Activated T-helper 1 cell treated with anti-CD3 and anti-CD28 coated beads, Interleukin-12 subunit alpha, Interleukin-12 subunit beta, Interleukin-2, Interleukin-4 antibody, amounts not matched to agents 30 ng/mL and 10 ng/mL and 1 ng/mL, durations not matched to agents 14 hours and 24 hours and 36 hours (primary cell): ENCODE measurements at places on chromosomes 3 and 15.

GRCh38 chr3:151330899-151331298 lies 1.6 kb upstream of the P2RY13 start:
- no peak for DNase-seq
- no peaks in the 10 kb centered on the region for H3K36me3 ChIP-seq
- no peak overlapping the region for H3K4me3 ChIP-seq
- H3K4me1 ChIP-seq, result peaks cover 8% of the 10 kb centered on the region
- H3K27ac ChIP-seq, result no peak overlapping the region
- H3K27me3 ChIP-seq, result peaks cover 14% of the 10 kb centered on the region

GRCh38 chr3:61805510-61806080 lies 244.2 kb downstream of the PTPRG start:
- no peak overlapping the region for H3K27ac ChIP-seq
- H3K27me3 ChIP-seq, result peaks cover 2% of the 10 kb centered on the region
- H3K4me3 ChIP-seq, result no peak overlapping the region
- no peaks in the 10 kb centered on the region for H3K36me3 ChIP-seq
- H3K4me1 ChIP-seq, result no peaks in the 10 kb centered on the region

GRCh38 chr3:165784337-165784736 lies 52.9 kb downstream of the BCHE start:
- no peak overlapping the region for H3K27ac ChIP-seq
- no peaks in the 10 kb centered on the region for H3K4me1 ChIP-seq
- no peaks in the 10 kb centered on the region for H3K36me3 ChIP-seq
- DNase-seq, result no peak
- H3K4me3 ChIP-seq, result no peak overlapping the region

GRCh38 chr3:183980403-183980802 lies 37.3 kb downstream of the ABCC5 start:
- no peak overlapping the region for H3K27ac ChIP-seq
- no peaks in the 10 kb centered on the region for H3K27me3 ChIP-seq
- DNase-seq, result no peak
- H3K36me3 ChIP-seq, result peaks cover 13% of the 10 kb centered on the region
- no peaks in the 10 kb centered on the region for H3K4me1 ChIP-seq

- H3K36me3 ChIP-seq, result peaks cover 22% of the 10 kb centered on the region
- no peak overlapping the region for H3K27ac ChIP-seq
- DNase-seq, result no peak
- no peak overlapping the region for H3K4me3 ChIP-seq
- no peaks in the 10 kb centered on the region for H3K27me3 ChIP-seq
- H3K4me1 ChIP-seq, result peaks cover 43% of the 10 kb centered on the region
Measured at GRCh38 chr3:146505516-146505915, 36.2 kb upstream of the PLSCR2 start.

GRCh38 chr3:194270627-194271459 lies 80.3 kb downstream of the CPN2 start:
- no peak overlapping the region for H3K27ac ChIP-seq
- H3K27me3 ChIP-seq, result peaks cover 15% of the 10 kb centered on the region
- H3K4me1 ChIP-seq, result peaks cover 14% of the 10 kb centered on the region
- DNase-seq, result no peak

GRCh38 chr3:103693831-103694230 lies 1259.0 kb downstream of the ZPLD1 start:
- H3K36me3 ChIP-seq, result no peaks in the 10 kb centered on the region
- no peaks in the 10 kb centered on the region for H3K4me1 ChIP-seq
- H3K27me3 ChIP-seq, result no peaks in the 10 kb centered on the region
- H3K4me3 ChIP-seq, result no peak overlapping the region
- no peak for DNase-seq
- H3K27ac ChIP-seq, result no peak overlapping the region

GRCh38 chr15:68431792-68432401 lies at the start of gene ITGA11:
Gene ITGA11, minus strand, starts transcription at chr15:68432163. Its CDS starts 97 bp downstream, at chr15:68432066.
- peaks cover 53% of the 10 kb centered on the region for H3K27me3 ChIP-seq
- DNase-seq, result no peak
- no peaks in the 10 kb centered on the region for H3K4me1 ChIP-seq
- no peak within 1 kb of the TSS for H3K27ac ChIP-seq
- no peak within 1 kb of the TSS for H3K4me3 ChIP-seq
- H3K36me3 ChIP-seq, result no peaks in the 10 kb centered on the region

- no peak overlapping the region for H3K27ac ChIP-seq
- no peaks in the 10 kb centered on the region for H3K36me3 ChIP-seq
- no peaks in the 10 kb centered on the region for H3K4me1 ChIP-seq
- DNase-seq, result no peak
- peaks cover 2% of the 10 kb centered on the region for H3K27me3 ChIP-seq
- no peak overlapping the region for H3K4me3 ChIP-seq
Measured at GRCh38 chr3:29721789-29722188, 440.9 kb downstream of the RBMS3 start.

DNA sequence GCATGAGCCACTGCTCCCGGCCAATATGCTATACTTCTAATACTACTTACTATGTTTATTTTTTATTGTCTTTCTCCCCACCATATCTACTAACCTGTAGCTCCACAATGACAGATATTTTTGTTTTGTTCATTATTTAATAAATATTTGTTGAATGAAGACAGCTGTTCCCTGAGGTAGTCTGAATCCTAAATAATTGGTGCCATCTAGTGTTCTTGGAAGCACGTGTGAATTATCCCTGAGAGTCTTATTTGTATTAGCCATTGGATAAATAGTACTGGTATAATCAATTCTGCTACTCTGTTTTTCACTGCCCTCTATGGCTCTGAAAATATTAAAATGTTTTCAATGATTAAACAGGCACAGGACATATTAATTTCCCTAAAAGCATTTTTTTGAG lies 5.6 kb upstream of the APPL1 start:
- H3K27me3 ChIP-seq, result peaks cover 16% of the 10 kb centered on the region
- no peak overlapping the region for H3K27ac ChIP-seq
- peaks cover 14% of the 10 kb centered on the region for H3K4me1 ChIP-seq
- no peak overlapping the region for H3K4me3 ChIP-seq
- H3K36me3 ChIP-seq, result no peaks in the 10 kb centered on the region

DNA sequence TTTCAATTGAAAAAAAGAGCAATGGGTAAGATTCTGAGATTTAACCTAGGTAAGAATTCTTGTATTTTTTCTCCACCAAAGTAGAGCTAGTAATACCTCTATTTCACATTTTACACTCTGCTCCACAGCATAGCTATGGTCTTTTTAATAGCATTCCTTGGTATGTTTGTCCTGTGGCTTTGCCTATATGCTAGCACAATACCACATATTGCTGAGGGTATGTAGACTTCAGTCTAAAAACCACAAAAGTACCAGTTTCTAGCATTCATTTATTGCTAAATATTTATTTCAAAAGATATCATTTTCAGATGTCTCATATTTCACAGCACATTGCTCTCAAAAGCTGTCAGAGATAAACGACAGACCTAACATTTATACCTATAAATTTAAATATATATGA lies 18.2 kb upstream of the EOGT start:
- peaks cover 47% of the 10 kb centered on the region for H3K36me3 ChIP-seq
- no peak overlapping the region for H3K4me3 ChIP-seq
- H3K27me3 ChIP-seq, result no peaks in the 10 kb centered on the region
- no peak for DNase-seq

- peaks cover 2% of the 10 kb centered on the region for H3K27me3 ChIP-seq
- H3K27ac ChIP-seq, result peak overlapping the region; percentile 83
- peaks cover 37% of the 10 kb centered on the region for H3K36me3 ChIP-seq
Measured at GRCh38 chr3:45596290-45596791, 1.8 kb downstream of the LIMD1 start.

DNA sequence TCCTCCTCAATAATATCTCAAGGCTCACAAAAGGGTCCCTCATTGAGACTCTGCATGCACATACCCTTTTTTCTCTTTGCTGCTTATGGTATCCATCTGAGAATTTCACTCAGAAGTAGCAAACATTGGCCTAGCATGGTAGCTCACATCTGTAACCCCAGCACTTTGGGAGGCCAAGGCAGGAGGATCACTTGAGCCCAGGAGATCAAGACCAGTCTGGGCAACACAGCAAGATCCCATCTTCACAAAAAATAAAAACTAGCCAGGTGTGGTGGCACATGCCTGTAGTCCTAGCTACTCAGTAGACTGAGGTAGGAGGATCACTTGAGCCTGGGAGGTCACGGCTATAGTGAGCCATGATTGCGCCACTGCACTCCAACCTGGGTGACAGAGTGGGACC lies 11.7 kb downstream of the LRIG1 start:
- DNase-seq, result no peak
- H3K27ac ChIP-seq, result peak overlapping the region; percentile 90
- peak overlapping the region; percentile 77 for H3K4me3 ChIP-seq
- H3K4me1 ChIP-seq, result peaks cover 94% of the 10 kb centered on the region
- H3K27me3 ChIP-seq, result no peaks in the 10 kb centered on the region
- H3K36me3 ChIP-seq, result peaks cover 39% of the 10 kb centered on the region

- no peaks in the 10 kb centered on the region for H3K36me3 ChIP-seq
- H3K27ac ChIP-seq, result no peak overlapping the region
- peaks cover 31% of the 10 kb centered on the region for H3K27me3 ChIP-seq
- H3K4me1 ChIP-seq, result peaks cover 28% of the 10 kb centered on the region
- peak overlapping the region; percentile 85 for H3K4me3 ChIP-seq
Measured at GRCh38 chr15:78564743-78565096, 600 bp upstream of the CHRNA5 start.

- H3K4me1 ChIP-seq, result no peaks in the 10 kb centered on the region
- H3K27ac ChIP-seq, result no peak overlapping the region
- DNase-seq, result no peak
- H3K4me3 ChIP-seq, result no peak overlapping the region
- H3K27me3 ChIP-seq, result no peaks in the 10 kb centered on the region
- H3K36me3 ChIP-seq, result no peaks in the 10 kb centered on the region
Measured at GRCh38 chr3:54372232-54372631, 249.9 kb downstream of the CACNA2D3 start.

- no peak overlapping the region for H3K27ac ChIP-seq
- H3K4me1 ChIP-seq, result no peaks in the 10 kb centered on the region
- no peaks in the 10 kb centered on the region for H3K27me3 ChIP-seq
- no peaks in the 10 kb centered on the region for H3K36me3 ChIP-seq
- H3K4me3 ChIP-seq, result no peak overlapping the region
- no peak for DNase-seq
Measured at GRCh38 chr3:41681479-41681878, 280.4 kb downstream of the ULK4 start.

GRCh38 chr3:40770061-40770460 lies 245.3 kb downstream of the ZNF621 start:
- peaks cover 5% of the 10 kb centered on the region for H3K27me3 ChIP-seq
- peaks cover 4% of the 10 kb centered on the region for H3K4me1 ChIP-seq
- no peak overlapping the region for H3K27ac ChIP-seq
- no peaks in the 10 kb centered on the region for H3K36me3 ChIP-seq
